ENCODE measurements at places on chromosomes 13 and 19.

DNA sequence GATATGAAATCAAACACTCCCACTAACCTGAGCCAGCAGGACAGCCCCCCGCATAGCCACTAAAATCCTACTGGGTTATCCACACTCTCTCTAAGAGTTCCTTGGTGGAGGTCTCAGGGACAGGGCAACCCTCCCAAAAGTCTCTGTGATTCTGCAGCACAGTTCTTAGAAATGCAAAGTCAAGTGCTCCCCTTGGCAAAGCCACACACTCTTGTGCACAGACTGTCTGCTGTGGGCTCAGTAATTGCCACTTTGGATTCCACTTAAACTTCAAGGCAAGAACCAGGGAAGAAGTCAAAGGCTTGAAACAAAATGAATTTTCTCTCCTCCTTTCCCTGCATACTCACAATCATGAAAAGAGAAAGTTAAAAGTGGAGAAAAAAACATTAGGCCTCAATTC is 61.5 kb downstream of the DOCK9 start:
- DNase-seq = no peak

GRCh38 chr13:27967736-27968315 is 1.3 kb downstream of the CDX2 start:
- no peak for DNase-seq

GRCh38 chr19:28607066-28607583 is 605.8 kb downstream of the UQCRFS1 start:
- no peak for DNase-seq

DNA sequence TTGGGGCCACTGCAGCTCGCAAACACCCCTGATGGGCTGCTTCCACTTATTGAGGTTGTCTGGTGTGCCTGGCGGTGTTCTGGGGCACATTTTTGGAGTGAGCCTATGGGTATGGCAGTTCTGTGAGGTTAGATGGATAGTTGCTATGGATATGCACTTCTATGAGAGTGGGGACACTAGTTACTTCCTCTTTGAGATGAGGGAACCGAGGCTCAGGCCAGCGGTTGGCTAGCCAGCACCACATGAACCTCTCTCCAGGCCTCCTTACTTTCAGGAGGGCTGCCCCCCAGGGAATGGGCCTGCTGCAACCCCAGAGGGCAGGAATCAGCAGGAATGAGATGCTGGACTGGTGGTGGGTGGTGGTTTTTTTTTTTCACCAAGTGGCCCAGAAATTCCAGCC is 13.5 kb upstream of the PRR19 start:
- DNase-seq = no peak

- DNase-seq = no peak
Observed at GRCh38 chr13:112835796-112836195, 133.2 kb upstream of the MCF2L start.

DNA sequence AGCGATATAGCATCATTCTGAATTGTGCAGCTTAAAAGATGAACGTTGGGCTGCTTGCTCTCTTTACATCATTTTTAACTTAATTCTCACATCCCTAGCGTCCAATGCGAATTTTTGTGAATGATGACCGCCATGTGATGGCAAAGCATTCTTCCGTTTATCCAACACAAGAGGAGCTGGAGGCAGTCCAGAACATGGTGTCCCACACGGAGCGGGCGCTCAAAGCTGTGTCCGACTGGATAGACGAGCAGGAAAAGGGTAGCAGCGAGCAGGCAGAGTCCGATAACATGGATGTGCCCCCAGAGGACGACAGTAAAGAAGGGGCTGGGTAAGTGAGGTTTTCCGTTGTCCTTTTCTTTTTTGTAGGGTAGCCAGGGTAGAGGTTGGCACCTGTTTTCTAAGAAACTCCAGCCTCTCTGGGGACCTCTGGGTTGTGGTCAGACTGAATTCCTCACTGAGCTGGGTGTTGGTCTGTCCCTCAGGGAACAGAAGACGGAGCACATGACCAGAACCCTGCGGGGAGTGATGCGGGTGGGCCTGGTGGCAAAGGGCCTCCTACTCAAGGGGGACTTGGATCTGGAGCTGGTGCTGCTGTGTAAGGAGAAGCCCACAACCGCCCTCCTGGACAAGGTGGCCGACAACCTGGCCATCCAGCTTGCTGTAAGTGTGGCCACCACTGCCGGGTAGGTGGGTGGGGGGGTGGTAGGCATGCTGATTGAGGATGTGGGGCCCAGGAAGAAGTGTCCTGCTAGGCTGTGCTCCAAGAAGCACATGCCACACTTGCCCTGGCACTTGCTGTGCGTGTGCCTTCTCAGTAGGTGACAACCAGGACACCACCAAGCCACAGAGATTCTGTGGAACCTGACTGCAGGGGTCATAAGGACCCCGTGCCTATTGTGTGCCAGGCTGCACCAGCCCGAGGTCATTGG is 17.0 kb downstream of the ILF3 start:
- no peak for DNase-seq

GRCh38 chr19:30359936-30360335 is 12.2 kb upstream of the ZNF536 start:
- no peak for DNase-seq

GRCh38 chr13:75579529-75579928 is 29.9 kb downstream of the UCHL3 start:
- no peak for DNase-seq

DNA sequence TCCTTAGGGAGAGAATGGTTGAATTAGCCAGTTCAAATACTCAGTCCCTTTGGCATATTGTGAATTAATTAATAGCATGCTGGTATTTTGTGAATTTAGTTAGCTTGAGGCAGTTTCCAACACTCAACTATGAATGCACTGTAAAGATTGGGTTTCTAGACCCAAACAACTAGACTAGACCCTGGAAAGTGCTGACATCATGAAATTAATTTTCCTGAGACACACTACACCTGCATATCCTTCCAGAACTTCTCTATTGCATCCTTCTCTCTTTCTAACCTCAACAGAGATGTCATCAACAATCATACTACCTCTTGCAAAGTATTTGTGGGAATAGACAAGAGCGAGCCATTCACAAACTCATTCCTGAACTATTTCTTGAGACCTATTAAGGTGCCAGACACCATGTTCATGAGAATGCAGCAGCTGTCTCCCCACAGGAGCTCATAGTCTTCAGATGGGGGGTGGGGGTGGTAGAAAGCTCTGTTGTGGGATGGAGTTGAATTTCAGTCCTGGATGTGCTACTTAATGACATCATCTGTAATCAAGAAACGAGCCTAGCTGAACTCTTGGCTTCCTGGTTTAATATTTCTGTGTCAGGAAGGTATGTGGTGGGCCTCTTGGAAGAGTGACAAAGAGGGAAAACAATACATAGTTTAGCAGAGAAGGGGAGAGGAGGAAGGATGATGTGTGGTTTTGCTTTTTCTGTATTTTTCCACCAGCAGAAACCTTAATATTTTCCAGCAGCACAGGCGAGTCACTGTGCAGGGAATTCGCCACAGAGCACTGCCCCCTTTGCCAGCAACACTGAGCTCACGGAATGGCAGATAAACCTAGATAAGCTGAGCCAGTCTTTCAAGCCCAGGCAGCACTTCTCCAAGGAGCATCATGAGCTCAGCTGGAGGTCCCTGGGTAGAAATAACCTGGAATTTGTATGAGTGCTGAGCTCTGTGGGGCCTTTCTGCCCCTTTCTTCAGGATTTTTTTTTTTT is 53.1 kb upstream of the CYSLTR2 start:
- DNase-seq = no peak

GRCh38 chr19:33268162-33268991 is 34.0 kb downstream of the CEBPA start:
- no peak for DNase-seq

DNA sequence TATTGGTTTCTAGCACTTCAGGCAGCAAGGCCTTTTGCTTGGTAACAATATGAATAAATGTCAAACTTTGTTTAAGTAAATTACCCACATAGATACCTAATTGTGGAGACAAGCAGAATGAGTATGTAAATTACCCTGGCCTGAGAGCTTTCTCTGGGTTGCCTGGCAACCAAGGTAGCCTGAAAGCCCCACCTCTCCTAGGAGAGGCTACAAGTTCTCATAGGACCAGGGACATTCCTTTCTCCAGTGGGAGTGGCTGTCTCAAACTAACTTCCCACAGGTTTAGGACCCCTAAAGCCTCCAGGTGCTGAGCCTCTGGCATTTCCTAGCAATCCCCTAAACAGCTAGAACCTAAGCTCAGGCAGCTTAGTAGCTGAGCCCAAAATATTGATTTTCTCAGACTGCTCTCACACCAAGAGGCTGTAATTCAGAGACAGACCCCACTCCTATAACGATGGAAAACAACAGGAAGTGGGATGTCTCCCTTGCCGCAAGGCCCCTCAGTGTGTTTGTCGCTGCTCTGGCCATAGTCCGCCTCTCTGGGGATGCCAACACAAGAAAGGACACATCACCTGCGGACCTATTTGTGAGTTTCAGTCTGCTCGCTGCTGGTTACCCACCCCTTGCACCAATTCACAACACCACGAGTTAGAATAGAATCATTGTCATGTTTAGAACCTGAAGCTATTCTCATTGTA is 207.3 kb downstream of the DLEU7 start:
- DNase-seq = no peak

DNA sequence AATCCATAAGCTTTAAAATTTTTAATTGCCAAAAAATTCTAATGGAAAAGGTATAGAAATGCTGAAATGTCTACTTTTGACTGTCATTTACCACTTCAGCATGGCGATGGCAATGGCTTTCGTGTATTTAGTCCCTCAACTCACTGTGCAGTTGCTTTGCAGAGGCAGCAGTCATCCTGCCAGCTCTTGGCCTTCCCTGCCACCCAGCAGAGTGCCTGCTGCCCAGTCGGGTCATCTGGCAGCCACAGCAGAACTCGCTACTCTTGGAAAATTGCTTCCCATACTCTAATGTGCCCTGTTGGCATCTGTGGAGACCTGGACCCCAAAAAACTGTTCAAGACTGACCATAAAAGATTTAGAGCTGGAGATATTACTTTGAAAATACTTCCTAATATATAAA is 383.2 kb downstream of the UQCRFS1 start:
- DNase-seq = no peak

GRCh38 chr19:41870401-41870873 is 6.6 kb upstream of the CD79A start:
- no peak for DNase-seq

DNA sequence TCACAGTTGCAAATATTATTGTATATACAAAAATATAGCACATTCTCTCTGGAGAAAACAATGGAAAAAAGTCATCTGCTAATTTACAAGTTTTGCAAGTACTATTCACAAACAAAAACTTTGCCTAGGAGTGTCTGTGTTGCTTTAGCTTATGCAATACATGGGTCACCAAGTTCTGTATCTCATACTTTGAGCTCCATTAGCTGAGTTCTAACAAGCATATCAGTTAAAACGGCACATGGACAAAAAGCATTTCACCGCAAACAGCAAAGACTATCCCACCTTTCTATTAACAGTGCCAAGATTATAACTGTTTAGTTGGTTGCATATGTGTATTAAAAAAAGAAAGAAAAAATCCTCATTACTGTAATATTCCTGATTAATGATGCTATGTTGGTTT is 4.6 kb downstream of the SPRY2 start:
- DNase-seq = no peak

- no peak for DNase-seq
Observed at GRCh38 chr19:34487651-34488051, 6.1 kb downstream of the WTIP start.

DNA sequence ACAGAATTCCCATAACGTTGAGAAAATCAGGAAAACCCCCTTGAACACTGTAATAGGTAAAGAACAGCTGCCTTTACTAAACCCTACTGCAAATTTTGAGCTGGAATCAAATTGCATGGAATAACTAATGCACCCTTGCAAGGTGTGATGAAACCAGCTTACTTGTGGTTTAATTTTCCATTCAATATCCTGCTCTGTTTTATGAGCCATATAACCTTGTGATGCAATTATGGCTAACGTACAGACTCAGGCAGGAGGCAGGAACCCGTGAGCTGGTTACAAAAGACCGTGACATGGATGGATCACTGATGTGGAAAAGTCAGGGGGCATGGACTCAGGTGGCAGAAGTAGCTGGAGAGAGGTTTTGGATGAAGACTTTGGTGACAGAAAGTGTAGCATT is 438.6 kb downstream of the COG6 start:
- no peak for DNase-seq

- DNase-seq = no peak
Observed at GRCh38 chr13:80547885-80548825, 207.2 kb upstream of the SPRY2 start.

- no peak for DNase-seq
Observed at GRCh38 chr19:35959040-35959967, 23.1 kb downstream of the LRFN3 start.

DNA sequence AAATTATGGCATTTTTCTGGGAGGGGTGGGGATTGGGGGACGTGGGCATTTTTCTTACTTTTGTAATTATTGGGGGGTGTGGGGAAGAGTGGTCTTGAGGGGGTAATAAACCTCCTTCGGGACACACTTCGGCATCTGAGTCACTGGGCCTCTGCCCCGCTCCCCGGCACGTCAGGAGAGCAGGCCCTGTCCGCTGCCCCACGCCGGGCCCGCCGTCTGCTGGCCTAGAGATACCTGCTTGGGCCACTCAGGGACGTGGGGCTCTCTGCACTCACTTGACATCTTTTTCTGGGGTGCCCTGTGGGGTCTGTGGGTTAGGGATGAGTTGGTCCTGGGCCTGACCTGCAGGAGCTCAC is 3.5 kb upstream of the FTL start:
- no peak for DNase-seq

- DNase-seq = no peak
Observed at GRCh38 chr13:43030548-43030947, 7.2 kb downstream of the DNAJC15 start.

DNA sequence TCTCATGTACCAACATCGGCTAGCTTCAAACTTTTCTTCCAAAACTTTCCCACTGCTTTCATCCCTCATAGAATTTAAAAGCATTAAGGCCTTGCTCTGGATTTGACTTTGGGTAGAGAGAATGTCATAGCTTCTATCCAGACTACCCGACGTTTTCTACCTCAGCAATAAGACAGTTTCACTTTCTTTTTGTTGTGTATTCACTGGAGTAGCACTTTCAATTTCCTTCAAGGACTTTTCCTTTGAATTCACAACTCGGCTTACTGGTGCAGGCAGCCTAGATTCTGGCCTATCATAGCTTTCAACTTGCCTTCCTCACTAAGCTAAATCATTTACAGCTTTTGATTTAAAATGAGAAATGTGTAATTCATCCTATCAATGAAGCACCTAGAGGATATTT is 420.4 kb upstream of the GPC6 start:
- DNase-seq = no peak
